ENCODE measurements at places on chromosomes 5 and 9.
A peak's percentile ranks its signal among the peaks of the same experiment; 100 is the strongest.

DNA sequence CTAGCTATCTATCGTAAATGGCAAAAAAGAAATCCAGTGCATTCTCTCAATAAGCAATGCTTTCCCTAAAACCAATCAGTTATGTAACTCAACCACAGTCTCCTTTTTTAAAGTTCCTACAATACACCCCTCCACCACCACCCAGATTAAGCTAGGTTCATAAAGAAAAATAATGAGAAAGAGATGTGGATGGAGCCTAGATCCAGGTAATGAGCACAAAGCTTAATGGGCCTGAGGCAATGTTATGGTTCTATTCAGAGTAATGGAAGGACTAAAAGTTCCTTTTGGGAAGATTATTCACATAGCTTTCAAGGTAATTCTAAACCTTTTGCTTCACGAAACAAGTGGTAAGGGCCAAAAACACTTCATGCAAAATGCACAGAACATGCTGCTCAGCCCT is 113.5 kb downstream of the MPDZ start:
- DNase-seq, result no peak

DNA sequence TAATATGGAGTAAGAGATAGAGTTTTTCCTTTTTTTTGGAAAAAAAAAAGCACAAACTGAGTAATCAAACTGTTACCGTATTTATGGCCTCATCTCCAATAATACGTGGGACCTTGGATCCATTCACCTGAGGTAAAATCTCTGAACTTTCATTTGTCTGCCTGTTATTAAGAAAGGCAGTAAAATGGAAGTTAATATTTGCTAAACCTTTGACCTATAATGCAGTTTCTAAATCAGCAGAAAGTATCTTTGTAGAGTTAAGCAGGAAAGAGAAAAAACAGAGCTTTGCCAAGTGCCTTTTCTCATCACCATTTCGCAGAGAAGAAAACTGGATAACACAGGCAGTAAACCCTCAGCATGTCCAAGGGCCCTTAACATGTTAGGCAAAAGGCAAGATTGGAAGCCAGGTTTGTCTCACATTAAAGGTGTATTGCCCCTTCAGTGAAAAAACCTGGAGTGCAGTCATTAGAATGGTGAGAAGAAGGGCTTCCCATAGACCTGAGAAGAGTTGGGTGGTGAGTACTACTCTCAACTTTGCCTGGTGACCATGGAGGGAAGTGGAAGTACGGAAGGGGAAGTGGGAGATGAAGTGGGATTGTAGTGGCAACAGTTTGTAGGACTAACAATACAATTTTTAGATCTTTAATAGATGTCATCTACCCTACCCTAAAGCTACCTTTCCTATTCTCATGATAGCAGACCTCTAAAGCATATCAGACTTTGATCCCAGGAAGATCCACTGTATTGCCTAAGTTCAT is 65.4 kb upstream of the GRAMD2B start:
- DNase-seq, result no peak

DNA sequence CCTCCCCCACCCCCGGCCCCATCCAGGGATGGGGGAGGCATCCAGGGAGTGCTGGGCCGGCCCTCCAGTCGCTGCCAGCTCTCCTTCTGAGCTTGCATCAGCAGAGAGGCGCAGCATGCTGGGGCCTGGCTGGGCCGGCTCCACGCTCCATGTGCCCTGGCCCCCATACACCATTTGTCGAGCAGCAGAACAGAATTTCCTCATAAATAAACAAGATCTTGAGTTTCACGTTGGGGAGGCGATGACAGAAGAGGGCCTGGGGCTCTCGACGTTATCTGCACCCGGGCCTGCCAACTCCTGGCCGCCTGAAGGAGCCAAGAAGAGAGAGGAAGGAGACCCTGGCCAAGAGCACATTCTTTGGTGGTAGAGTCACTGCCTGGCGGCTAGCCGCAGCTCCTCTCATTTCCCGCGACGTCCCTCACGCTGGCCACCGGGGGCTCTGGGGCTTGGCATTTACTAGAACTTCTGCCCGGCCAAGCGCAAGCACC is 177.0 kb downstream of the FGF18 start:
- peak; percentile 66 for DNase-seq

- DNase-seq, result peak; percentile 20
Measured at GRCh38 chr5:172005708-172006320, 624 bp downstream of the FBXW11 start.

DNA sequence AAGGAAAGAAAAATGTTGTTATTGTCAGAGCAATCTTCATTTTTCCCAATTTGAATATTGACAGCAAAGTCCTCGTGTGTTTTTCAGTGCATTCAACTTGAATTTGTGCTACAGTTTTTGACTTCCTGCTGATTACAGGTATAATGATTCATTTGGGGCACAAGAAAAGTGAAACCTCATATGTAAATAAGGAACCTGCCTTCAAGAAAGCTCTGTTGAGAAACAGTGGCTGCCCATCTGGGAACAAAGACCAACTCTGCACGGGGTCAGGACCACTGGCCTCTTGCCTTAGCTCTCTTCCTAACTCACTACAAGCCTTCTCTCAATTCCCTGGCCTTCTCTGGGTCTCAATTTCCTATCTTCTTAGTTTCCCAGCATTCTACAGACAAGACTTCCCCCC is 21.0 kb downstream of the TIMD4 start:
- DNase-seq, result no peak

DNA sequence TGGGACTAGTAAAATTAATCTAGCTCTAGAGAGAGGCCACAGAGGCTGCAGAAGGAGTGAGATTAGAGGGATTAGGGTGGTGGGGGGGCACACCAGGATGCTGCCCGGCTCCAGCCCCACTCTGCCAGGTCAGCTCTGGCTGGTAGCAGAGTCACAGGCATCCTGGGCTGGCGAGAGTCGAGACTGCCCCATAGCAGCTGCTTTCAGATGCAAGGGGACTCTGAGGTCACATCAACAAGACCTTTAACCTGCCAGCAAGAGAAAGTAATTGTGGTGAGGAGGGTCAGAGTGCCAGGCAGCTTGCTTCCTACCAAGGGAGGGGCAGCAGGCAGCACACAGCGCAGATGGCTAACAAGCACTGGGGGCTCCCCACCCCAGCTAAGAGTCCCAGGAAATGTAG is 7.5 kb downstream of the EPB41L4B start:
- DNase-seq, result no peak

Data from cardiac fibroblast (primary cell).